Fibroblast of villous mesenchyme (primary cell): ENCODE measurements at places on chromosomes 5 and 9. TPM values are rescaled to one million over a fixed set of nuclear protein-coding genes. Genes with fewer than 3 reads are reported as not detected.

Gene PCDHA9
- total RNA-seq = under 0.01 TPM in 2 replicates

Gene CER1
- total RNA-seq = not detected in 2 replicates

Gene ELOVL7
- total RNA-seq = under 0.01 TPM in 1 of 2 replicates, not detected in the other

Gene NR2F1-AS1
- 27.6 and 30.3 TPM in 2 replicates for total RNA-seq

Gene PCDHGA12
- 15.5 and 18.7 TPM in 2 replicates for total RNA-seq

Gene LCN1
- total RNA-seq = not detected in 2 replicates

Gene ASPN
- 1.6 and 3.9 TPM in 2 replicates for total RNA-seq

Gene F2RL2
- 29.8 and 43.2 TPM in 2 replicates for total RNA-seq

Gene AK3
- total RNA-seq = 54.4 and 72.5 TPM in 2 replicates

Gene RNF180
- total RNA-seq = 5.5 and 5.6 TPM in 2 replicates

Gene WDR38
- not detected in 2 replicates for total RNA-seq

Gene LHX3
- not detected in 2 replicates for total RNA-seq

Gene ADGRV1
- total RNA-seq = under 0.01 and 0.43 TPM in 2 replicates

Gene CTXN3
- total RNA-seq = not detected in 2 replicates

Gene LMX1B
- total RNA-seq = not detected in 2 replicates

Gene SECISBP2
- 23.3 and 27.4 TPM in 2 replicates for total RNA-seq

Gene IGFBPL1
- 0.32 TPM in 1 of 2 replicates, not detected in the other for total RNA-seq

Gene CTSL
- total RNA-seq = 156 and 163 TPM in 2 replicates

Gene TIMD4
- total RNA-seq = not detected in 2 replicates

Gene ATP6V0E1
- total RNA-seq = 142 and 177 TPM in 2 replicates

Gene CCL28
- 1.3 TPM in 2 replicates for total RNA-seq

Gene AK8
- 0.32 TPM in 1 of 2 replicates, not detected in the other for total RNA-seq
